ENCODE measurements at places on chromosomes 1 and 21. TPM values are rescaled to one million over a fixed set of nuclear protein-coding genes. Genes with fewer than 3 reads are reported as not detected.

DNA sequence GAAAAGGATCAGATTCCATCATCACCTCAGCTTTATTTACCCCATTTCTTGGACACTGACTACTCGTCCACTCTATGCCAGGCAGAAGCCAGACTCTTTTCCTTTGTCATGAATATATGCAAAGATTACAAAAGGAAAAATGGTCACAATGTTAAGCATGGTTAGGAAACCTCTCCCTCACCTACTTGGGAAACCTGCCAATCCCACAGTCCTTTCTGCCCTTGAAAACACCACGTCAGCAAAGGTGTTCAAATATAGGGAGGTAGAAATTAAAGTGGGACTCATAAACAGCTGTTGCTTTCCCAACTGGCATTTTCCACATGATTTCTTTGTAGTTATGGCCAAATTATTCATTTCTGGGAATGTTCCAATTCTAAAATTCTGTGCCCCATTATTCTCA lies 16.2 kb upstream of the ATP13A2 start:
- H3K27me3 ChIP-seq, result no peaks in the 10 kb centered on the region
- peaks cover 18% of the 10 kb centered on the region for H3K4me1 ChIP-seq
- H3K36me3 ChIP-seq, result no peaks in the 10 kb centered on the region

DNA sequence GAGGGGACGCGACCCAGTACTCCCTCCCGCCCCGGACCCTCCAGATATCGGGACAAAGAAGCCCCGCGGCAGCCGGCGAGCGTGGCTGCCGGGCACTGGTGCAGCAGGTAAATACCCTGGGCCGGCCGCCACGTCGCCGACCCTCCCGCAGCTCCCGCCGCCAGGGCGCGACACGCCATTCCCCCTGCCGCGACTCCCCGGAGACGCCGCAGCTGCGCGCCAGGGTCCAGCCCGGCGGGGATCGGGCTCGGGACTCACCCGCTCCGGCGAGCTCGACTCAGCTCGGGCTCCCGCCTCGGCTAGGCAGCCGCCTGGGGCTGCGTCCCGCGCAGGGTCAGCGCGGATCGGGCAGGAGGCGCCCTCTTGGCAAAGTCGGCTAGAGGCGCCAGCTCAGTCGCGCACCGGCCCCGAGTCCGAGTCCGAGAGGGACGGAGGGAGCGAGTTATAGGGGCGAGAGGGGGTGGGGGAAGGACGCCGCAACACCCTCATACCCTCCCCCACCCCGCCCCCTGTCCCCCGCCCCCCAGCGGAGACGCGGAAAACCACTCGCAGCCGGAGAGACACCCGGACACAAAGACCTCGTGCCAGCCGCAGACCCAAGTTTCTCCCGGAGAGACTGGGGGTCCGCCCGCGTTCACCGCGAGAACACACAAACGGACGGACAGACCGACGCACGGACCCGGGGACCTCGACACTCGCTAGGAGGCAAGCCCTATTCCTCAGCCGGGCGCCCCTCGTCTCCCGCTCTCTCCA lies 985 bp downstream of the SYT6 start:
- H3K36me3 ChIP-seq, result no peaks in the 10 kb centered on the region
- no peak overlapping the region for H3K27ac ChIP-seq
- peak; percentile 75 for DNase-seq
- H3K27me3 ChIP-seq, result peaks cover 27% of the 10 kb centered on the region

GRCh38 chr1:46070164-46070814 lies 62.1 kb downstream of the PIK3R3 start:
- DNase-seq, result no peak
- no peaks in the 10 kb centered on the region for H3K27me3 ChIP-seq
- no peak overlapping the region for H3K27ac ChIP-seq
- H3K4me3 ChIP-seq, result no peak overlapping the region
- peaks cover 28% of the 10 kb centered on the region for H3K36me3 ChIP-seq

CELA3A gene
- not detected for total RNA-seq

PLCH2 gene
- 0.54 TPM for total RNA-seq

All from neural progenitor cell (in vitro differentiated cells).